ELR (cell line): ENCODE measurements at places on chromosomes 2 and 18.

GRCh38 chr2:217929757-217930707, 72.8 kb downstream of the TNS1 start:
- DNase-seq = no peak

GRCh38 chr2:66717218-66717905, 282.4 kb downstream of the MEIS1 start:
- DNase-seq = no peak

DNA sequence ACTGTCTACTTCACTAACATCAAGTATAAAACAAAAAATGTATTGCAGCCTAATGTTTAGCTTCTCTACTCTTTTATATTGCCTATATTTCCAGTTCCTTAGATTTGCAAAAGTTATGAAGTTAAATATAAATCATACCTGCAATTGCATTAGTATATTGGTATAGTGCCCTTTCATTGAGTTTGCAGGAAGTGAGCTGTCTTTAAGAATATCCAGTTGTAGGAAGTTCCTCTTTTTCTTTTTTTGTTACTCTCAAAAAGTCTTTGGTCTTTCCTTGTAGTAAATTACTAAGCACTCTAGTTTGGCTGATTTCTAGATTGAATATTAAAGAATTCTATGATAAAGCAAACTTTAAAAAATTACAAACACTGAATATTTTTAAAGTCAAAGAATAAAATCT, 71.3 kb upstream of the FN1 start:
- no peak for DNase-seq

DNA sequence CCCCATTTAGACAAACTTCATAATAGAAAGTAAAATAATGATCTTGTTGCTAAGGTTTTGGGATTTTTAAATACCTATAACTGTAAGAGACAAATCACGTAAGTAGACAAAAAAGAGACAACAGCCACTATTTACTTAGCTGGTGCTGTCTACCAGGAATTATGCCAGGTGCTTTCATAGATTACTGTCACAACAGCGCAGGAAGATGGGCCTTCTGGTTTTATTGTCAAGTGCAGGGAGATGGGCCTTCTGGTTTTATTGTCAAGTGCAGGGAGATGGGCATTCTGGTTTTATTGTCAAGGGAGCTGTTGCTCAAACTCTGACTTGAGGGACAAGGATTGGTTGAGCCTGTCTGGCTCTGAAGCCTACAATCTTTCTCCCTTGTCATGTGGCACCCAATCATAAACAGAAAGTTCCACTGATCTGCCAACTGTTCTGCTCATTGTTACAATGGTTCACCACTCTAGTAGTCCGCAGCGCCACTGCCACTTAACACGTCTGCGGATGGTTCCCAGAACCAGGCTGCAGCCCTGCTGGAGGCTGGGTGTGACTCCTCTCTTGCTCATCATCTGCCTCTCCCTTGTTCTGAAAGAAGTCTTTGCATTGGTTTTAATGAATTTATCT, 95.0 kb downstream of the RNF144A start:
- DNase-seq = no peak

DNA sequence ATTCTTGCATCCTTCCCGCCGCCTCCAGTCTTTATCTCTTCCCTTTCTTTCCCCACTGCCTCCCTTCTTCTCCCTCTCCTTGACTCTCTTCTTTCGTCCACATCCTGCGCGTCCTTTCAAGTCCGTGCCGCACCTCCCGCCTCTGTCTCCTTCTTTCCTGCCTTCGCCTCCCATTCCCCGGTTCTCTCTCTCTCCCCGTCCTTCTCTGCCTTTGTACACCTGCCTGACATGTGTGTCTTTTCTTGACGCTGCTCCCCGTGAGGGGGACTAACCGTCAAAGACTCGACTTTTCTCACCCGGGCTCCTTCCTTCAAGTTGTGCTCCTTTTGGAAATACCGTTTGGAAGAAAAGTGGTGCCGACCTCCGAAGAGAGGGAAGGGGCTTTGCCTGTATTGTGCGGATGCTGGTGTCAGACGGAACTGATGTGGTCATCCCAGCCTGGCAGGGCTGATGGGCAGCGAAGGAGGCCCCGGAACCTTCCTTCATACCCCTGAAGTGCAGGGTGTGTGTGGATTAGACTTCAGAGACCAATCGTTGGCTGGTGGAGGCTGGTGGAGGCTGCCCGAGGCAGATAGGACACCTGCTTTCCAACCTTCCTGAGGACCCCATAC, 879 bp downstream of the TMEM178A start:
- peak; percentile 42 for DNase-seq

GRCh38 chr2:216665242-216665641, 30.1 kb downstream of the IGFBP5 start:
- no peak for DNase-seq

GRCh38 chr2:55948176-55948923, 24.8 kb upstream of the EFEMP1 start:
- DNase-seq = no peak

GRCh38 chr2:209391776-209392401, 32.0 kb upstream of the MAP2 start:
- DNase-seq = peak; percentile 33

- DNase-seq = peak; percentile 73
These were observed 86.2 kb downstream of the METTL8 start for GRCh38 chr2:171347591-171348032.

GRCh38 chr2:224584785-224585210, 365 bp downstream of the CUL3 start:
- peak; percentile 67 for DNase-seq

DNA sequence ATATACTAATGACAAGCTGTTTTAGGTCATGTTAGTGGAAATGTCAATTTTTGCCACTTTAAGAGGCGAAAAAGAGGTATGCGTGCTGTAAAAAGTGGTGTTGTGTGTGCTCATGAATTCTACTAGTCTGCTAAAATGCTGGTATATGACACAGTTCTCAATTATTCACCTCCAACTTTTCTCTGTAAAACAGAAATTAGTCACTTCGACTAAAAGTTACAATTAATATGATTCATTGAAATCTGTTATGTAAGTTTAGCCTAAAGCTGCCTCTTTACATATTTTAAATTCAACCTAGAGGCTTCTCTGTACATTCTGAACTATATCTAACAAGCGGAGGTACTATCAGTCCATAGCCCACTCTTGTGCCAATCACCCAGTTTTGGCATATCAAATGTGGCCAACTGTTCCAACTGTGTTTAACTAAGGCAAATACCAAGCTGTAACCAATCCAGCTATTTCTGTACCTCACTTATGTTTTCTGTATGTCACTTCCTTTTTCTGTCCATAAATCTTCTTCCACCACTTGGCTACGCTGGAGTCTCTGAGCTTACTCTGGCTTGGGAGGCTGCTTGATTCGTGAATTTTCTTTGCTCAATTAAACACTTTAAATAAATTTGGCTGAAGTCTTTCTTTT, 20.8 kb downstream of the BAZ2B start:
- peak; percentile 63 for DNase-seq

- DNase-seq = no peak
These were observed 98.0 kb downstream of the AAK1 start for GRCh38 chr2:69545477-69545932.

DNA sequence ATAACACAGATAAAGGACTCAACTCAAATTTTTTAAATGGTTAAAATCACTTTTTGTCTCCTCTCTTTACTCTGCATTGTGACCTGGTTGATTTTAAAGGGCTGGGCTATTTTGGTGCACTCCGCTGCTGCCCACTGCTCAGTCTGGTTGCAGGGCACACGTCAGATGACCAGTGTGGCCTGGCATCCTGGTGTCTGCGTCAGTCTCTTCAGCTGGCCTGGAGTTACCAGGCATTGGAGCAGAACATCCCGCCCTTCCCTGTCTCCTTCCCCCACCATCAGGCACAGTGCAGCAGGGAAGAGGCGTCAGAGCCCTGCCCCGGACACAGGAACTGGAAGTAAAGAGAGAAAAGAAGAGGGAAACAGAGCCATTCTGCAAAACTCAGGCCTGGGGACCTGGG, 8.9 kb downstream of the C1QL2 start:
- DNase-seq = no peak

- DNase-seq = no peak
These were observed 9.3 kb downstream of the EVA1A start for GRCh38 chr2:75551434-75551833.

- DNase-seq = no peak
These were observed 143.4 kb downstream of the PPP1R1C start for GRCh38 chr2:182128821-182129707.
